ENCODE measurements at places on chromosomes 7 and 10.

- peak; percentile 54 for DNase-seq
Measured at GRCh38 chr10:43204943-43205671, 61.8 kb downstream of the RASGEF1A start.

DNA sequence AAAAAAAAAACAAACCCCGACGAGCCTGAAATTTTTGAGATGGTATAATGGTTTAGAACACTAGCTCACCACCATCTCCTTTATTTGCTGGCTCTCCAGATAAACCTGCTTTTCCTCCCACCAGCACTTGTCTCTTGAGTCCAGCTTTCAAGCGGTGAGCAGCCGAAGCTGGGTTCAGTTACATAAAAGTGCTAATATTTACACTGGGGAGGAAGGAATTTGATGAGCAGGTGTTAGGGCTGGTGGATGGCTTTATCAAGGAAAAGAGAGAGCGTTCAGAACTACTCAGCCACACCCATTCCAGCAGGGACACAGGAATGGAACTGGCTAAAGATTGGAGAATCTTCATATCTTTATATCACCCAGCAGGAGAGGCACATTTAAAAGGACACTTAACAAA lies 6.6 kb upstream of the CALML3 start:
- DNase-seq = no peak

- DNase-seq = no peak
Measured at GRCh38 chr7:28517206-28517605, 104.9 kb downstream of the CREB5 start.

GRCh38 chr10:103742824-103743223 lies 112.6 kb downstream of the SH3PXD2A start:
- DNase-seq = no peak

- no peak for DNase-seq
Measured at GRCh38 chr7:145106001-145106400, 270.1 kb upstream of the TPK1 start.

DNA sequence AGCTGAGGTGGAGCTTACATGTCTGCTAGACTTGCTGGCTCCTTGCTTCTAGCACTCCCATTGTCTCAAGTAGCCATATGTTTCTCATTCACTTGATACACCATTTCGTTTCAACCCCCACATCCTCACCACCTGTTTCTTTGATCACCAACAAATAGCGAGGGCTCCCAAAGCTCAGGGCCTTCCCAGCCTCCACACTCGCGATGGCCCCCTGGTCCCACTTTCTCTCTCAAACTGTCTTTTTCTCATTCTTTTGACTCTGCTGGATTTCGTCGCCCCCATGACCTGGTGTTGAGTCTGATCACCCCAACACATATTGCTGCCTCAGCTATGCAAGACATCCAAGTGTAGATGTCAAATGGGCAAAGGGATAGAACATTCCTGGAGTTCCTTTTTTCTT lies 26.0 kb upstream of the SMNDC1 start:
- DNase-seq = no peak

GRCh38 chr10:1642600-1643160 lies 94.6 kb downstream of the ADARB2 start:
- no peak for DNase-seq

- DNase-seq = no peak
Measured at GRCh38 chr10:42630537-42631134, 7.7 kb downstream of the ZNF33B start.

- no peak for DNase-seq
Measured at GRCh38 chr7:84844771-84845170, 342.1 kb downstream of the SEMA3D start.

- DNase-seq = no peak
Measured at GRCh38 chr10:102813734-102814452, 23.3 kb downstream of the CYP17A1 start.

GRCh38 chr10:5364374-5364773 lies 392 bp upstream of the UCN3 start:
- no peak for DNase-seq

DNA sequence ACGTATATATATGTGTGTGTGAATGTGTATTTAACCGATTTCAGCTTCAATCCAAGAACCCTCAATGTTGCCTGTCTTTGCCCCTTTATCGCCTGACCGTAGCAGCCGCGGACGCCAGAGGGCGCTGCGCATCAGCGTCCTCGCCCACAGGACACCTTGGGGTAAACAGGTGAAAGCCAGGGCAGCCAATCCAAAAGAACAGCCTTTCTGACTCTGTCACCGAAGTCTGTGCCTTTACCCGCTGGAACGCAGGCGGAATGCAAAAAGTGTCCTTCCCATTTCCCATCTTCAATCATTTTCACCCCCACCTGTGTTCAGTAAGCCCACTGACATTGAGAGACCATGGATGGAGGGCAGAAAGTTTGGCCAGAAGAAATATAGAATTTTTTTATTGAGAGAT lies 3.6 kb downstream of the NXPH1 start:
- no peak for DNase-seq

DNA sequence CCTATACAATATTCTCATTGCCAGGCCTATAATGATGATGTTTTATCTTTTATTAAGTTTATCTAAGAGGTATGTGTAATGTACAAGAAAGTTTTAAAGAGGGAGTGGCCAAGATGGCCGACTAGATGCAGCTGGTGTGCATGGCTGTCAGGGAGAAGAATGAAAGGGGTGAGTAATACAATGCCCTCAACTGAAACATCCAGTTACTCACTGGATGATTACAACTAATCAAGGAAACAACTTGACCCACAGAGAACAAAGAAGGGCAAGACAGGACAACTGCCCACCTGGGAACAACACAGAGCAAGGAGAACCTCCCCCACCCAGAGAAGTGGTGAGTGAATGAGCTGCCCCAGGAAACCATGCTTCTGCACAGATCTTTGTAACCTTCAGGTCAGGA lies 880.0 kb upstream of the LRRTM3 start:
- DNase-seq = no peak

GRCh38 chr7:3446786-3447185 lies 145.7 kb downstream of the SDK1 start:
- no peak for DNase-seq

GRCh38 chr7:32336726-32337125 lies 153.5 kb downstream of the LSM5 start:
- DNase-seq = no peak

DNA sequence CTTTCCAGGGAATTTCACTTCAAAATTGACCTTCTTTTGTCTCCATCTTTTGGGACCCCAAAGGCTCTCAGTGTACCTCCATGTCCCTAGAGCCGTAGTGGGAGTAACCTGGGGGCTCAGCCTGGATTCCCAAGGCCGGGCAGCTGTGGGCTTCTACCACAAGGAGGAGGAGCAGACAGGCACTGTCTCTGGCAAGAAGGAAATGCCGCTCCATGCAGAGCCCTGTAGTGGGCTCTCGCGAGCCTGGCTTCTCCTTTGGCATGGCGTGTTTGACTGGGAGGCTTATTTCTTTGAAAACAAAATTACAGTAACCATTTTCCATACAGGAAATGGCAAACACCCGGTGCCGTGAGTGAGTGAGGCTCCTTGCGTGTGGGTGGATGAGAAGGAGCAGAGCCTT lies 76.8 kb upstream of the FAM180A start:
- DNase-seq = no peak

GRCh38 chr10:4301291-4302045 lies 516.5 kb upstream of the KLF6 start:
- no peak for DNase-seq

GRCh38 chr10:64071218-64071617 lies 550.0 kb downstream of the REEP3 start:
- DNase-seq = no peak

- no peak for DNase-seq
Measured at GRCh38 chr7:11858622-11859302, 26.8 kb upstream of the THSD7A start.

- DNase-seq = no peak
Measured at GRCh38 chr7:152522571-152523067, 86.8 kb upstream of the KMT2C start.

DNA sequence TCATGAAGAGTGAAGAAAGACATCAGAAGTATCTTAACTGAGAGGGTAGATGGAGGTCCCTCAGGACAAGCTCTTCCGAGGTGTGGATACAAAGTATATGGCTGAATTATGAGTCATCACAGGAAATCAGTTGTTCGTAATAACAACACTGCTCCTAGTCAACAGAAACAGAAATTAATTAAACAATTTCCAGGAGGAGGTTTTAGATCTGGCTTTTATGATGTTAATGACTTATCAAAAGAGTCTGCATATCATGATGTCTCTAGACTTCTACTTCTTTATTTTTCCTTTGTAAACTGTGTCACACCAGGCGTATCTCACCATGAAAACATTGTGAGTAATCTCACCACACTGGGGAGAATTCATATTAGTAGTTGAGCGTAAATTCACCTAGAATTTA lies 31.2 kb downstream of the OSBPL3 start:
- no peak for DNase-seq

All from activated CD4-positive, alpha-beta T cell treated with anti-CD3 and anti-CD28 coated beads for 4 hours (primary cell).